DMS 273 treated with DMSO at 0.1 percent for 48 hours (cell line): ENCODE measurements at places on chromosomes 6 and 20.
A peak's percentile ranks its signal among the peaks of the same experiment; 100 is the strongest.

GRCh38 chr20:50583442-50584150 lies 73.4 kb downstream of the PTPN1 start:
- DNase-seq = no peak

DNA sequence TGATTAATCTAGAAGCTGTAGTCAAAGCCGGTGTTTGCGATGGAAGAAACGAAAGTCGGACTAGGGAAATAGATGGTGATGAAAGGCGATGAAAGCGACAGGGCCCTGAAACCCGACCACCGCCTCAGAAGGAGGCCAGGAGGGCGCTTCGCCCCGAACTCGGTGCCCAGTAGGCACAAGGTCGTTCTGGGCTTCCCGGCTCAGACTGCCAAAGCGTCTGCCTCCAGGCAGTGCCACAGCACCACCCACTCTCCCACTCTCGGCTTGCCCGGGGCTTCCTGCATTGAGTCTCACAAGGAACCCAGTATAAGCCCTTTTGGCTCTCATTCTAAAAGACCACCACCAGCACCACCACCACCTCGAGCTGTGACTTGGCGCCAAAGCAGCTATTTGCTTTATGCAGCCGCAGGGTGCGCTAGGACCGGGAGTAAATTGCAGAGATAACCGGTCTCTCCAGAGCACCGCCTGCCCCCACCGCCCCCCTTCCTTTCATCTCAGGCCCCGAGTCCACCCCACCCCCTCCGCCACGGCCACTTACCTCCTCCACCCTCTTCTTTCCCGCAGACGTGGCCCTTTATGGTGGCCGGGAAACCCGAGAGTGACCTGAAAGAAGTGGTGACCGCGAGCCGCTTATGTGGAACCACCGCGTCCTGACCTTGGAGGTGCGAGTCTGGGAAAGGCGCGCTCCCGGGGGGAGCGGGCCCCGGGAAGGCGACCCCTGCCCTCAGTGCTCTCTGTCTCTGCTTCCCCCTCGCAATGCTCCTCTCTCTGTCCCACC lies 2.4 kb downstream of the TCF21 start:
- DNase-seq = peak; percentile 44

GRCh38 chr6:111771094-111771432 lies 102.2 kb downstream of the FYN start:
- no peak for DNase-seq

GRCh38 chr6:154651656-154652055 lies 81.6 kb upstream of the SCAF8 start:
- DNase-seq = no peak

DNA sequence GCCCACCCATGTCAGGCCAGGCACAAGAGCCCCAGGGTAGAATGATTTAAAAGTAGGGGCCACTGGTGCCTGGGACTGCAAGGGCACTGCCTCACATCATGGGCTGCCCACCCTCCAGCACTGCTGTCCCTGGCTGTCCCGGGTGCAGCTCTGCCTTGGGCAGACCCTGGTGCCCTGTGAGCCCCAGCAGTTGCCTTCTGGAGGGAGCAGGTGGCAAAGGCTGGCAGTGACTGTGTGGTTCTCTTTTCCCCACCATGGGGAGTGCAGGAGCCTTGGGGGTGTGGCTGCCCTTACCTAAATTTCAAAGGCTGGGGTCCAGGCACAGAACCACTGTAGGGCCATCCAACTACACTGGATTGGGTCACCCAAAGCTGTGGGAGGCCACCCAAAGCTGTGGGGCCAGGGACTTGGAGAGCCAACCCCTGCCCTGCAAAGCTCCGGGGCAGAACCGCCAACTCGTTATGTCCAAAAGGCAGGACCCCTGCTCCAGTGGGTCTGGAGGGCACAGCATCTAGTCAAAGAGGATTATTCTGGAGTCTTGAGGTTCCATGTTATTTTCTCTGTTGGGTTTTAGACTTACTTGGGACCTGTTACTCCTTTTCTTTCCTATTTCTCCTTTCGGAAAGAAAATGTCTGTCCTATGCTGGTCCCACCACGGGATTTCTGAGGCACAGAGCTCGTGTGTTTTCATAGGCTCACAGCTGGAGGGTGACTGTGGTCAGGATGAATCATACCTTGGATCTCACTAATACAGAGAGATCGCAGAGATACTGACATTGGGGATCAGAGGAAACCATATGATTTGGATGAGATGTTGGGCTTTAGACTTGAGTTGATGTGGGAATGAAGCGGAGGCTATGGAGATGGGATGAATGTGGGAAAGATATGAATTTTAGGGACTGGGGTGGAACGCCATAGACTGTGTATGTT lies 65.3 kb downstream of the RAMACL start:
- no peak for DNase-seq

- DNase-seq = no peak
These were observed 205.7 kb downstream of the ATXN1 start for GRCh38 chr6:16555550-16555949.

GRCh38 chr20:41621421-41621820 lies 3.2 kb upstream of the CHD6 start:
- DNase-seq = no peak

DNA sequence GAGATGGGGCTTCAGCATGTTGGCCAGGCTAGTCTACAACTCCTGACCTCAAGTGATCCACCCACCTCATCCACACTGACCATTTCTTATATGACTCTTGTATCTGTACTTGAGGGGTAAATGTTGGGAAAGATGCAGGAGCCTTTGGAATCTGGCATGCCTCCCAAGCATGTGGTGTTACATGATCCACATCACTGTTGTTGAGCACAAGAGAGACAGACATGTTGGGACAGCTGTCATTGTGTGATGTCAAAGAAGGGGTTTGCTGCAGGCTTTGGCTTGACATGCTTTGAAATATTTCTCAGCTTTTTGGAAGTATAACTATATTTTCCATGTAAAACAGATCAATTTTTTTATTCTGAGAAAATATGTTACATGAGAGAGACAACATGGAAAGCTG lies 139.9 kb downstream of the MOXD1 start:
- no peak for DNase-seq

DNA sequence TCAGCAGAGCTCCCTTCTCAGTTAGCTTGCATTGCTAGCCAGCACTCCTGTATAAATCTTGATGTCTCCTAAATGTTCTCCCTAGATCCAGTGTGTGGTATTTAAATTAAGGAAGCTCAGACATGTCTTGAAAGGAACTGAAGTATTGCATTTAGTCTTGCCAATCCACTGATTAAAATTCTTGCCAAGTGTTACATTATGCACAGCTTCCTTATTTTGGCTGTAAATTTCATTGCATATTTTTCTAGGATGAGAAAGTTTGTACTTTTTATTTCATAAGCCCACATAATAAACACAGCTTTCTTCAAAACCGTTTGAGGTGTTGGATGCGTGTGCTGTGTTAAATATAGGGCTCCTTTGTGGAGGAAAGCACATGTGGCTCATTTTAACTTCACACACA lies 329.8 kb upstream of the FLRT3 start:
- DNase-seq = no peak

DNA sequence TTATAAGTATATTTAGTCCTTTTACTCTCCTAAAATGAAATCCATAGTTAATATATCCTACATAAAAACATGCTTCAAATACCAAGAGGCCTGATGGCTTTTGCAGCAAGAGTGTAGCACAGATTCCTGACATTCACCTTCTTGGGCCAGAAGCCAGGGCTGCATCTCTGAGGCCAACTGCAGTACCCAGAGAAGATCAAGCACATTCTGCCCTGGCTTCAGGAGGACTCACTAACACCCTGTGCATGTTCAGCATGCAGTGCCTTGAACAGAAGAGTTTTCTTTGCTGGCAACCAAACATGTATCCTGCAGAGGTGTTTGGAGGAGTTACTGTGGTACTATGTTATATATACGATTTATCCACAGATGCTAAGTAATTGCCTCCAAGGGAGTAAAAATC lies 90.3 kb downstream of the FHL5 start:
- DNase-seq = no peak
